ENCODE measurements at places on chromosomes 3 and 15.

DNA sequence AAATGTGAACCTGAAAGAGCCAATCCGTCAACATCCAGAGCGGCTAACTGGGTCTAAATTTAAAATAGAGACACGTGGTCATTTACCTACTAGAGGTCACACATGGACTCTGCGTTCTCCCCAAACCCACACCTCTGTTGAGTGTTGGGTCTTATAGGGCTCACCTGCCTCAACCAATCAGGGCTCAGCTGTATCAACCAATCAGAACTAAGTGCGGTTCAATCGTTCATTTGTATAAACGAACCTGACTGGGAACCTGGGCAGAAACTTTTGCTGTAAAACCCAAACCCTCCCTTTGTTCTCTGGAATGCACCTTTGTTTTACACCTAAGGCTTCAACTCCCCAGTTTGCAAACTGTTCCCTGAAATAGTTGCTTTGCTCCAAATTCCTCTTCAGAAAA is 8.9 kb downstream of the DNAAF4 start:
- no peak for DNase-seq

- no peak for DNase-seq
These were observed 137.3 kb upstream of the UBE2E1 start for GRCh38 chr3:23668430-23668904.

DNA sequence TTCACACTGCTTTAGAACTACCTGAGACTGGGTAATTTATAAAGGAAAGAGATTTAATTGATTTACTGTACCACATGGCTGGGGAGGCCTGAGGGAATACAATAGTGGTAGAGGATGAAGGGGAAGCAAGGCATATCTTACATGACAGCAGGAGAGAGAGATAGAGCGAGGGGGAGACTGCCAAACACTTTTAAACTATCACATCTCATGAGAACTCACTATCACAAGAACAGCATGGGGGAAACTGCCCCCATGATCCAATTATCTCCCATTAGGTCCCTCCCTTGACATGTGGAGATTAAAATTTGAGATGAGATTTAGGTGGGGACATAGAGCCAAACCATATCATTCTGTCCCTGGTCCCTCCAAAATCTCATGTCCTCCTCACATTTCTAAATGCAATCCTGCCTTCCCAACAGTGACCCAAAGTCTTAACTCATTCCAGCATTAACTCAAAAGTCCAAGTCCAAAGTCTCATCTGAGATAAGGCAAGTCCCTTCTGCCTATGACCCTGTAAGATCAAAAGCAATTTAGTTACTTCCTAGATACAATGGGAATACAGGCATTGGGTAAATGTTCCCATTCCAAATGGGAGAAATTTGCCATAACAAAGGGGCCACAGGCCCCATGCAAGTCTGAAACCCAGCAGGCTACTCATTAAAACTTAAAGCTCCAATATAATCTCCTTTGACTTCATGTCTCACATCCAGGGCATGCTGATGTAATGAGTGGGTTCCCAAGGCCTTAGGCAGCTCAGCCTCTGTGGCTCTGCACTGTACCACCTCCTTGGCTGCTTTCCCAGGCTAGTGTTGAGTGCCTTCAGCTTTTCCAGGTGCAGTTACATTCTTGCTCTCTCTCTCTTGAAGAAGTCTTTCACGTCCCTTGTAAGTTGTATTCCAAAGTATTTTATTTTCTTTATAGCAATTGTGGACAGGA is 481.7 kb upstream of the TGFBR2 start:
- no peak for DNase-seq

GRCh38 chr15:88844749-88845386 is 41.6 kb downstream of the ACAN start:
- DNase-seq, result no peak

- DNase-seq, result no peak
These were observed 10.8 kb downstream of the CACNA2D3 start for GRCh38 chr3:54133196-54133595.

DNA sequence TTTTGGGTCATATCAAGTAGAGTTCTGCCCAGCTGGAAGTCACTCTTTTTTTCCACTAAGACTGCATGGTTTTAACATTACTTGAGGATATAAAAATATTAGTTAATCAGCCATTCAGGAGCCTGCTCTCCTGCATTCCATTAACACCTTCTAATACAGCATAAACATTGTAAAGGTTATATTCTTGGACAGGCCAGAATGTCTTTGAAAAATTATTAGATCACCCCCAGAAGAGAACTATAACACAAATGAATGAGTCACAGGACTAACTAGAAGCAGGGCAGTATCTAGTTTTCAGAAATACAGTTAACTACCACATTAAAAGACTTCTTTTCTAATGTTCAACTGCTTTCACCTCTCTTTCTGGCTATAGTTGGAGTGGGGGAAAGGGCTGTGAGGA is 80.9 kb downstream of the THBS1 start:
- no peak for DNase-seq

DNA sequence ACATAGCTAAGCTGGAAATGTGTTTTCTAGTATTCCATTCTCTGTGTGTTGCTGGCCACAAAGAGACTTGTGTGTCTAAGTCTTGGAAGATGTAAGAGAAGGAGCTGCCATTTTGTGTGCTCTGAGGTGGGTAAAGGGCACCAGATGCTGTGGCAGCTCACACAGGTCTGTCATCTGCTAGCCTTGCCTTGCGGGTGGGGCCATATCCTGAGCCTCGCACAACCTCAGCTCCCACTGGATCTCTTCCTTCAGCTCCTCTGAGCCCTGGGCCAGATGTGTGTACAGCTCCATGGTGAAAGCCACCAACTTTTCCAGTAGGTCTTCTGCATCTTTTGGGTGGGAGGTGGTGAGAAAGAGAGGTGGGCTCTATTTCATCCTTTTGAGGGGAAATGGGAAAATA is 6.7 kb upstream of the TMC3 start:
- no peak for DNase-seq

GRCh38 chr3:45441584-45442310 is 53.4 kb downstream of the LARS2 start:
- no peak for DNase-seq

DNA sequence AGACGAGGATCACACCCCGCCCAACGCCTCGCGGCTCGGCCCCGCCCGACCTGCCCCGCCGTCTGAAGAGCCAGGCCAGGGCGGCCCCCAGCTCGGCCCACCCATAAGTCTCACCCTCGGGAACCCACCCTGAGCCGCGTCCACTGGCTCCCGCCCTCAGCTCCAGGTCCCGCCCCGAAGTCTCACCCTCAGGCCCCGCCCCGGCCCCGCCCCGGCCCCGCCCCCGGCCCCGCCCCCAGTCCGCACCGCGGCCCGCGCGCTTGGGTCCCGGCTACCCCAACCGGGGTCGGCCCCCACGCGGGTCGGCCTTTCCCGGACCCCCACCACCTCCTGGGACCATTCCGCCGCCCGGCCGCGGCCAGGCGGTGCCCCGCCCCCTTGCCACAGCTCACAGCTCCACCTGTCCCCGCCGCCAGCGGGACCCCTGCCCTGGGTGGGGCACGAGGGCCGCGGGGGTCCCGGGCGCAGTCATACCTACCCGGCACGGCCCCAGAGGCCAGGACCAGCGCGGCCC is 489 bp downstream of the CSPG5 start:
- DNase-seq, result peak; percentile 78

DNA sequence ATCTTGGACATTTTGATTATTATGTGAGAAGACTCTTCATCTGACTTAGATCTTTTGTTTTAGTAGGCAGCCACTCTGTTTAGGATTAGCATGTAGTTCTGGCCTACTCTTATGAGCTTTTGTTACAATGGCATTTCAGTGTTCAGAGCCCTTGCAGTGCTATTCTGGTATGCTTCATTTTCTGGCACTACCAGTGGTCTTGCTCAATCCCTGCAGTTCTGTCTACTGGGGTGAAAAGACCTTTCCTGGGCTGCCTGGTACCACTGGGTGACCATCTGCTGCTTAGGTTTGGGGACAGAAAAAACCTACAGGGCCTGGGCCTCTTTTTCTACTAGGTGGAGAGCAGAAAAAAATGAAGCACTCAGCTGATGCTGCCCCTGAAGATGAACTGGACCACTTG is 42.5 kb downstream of the IL16 start:
- DNase-seq, result no peak

DNA sequence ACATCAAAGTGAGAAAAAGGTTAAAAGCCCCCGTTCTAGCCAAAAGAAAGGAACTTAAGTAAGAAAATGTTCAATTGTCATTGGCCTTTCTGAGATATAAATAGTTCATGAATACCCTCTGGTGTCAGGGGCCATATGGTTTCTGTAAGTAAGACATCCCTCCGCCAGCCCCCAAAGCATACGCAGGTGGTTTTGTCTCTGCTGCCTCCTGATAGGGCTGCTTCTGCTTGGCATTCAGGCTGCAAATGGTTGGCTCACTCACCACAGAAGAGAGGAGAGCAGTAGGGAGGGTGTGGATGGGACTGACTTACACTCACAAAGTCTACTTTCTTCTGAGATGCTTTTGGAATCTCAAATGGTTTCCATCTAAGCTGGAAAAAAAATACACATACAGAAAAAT is 29.8 kb downstream of the HGD start:
- no peak for DNase-seq

DNA sequence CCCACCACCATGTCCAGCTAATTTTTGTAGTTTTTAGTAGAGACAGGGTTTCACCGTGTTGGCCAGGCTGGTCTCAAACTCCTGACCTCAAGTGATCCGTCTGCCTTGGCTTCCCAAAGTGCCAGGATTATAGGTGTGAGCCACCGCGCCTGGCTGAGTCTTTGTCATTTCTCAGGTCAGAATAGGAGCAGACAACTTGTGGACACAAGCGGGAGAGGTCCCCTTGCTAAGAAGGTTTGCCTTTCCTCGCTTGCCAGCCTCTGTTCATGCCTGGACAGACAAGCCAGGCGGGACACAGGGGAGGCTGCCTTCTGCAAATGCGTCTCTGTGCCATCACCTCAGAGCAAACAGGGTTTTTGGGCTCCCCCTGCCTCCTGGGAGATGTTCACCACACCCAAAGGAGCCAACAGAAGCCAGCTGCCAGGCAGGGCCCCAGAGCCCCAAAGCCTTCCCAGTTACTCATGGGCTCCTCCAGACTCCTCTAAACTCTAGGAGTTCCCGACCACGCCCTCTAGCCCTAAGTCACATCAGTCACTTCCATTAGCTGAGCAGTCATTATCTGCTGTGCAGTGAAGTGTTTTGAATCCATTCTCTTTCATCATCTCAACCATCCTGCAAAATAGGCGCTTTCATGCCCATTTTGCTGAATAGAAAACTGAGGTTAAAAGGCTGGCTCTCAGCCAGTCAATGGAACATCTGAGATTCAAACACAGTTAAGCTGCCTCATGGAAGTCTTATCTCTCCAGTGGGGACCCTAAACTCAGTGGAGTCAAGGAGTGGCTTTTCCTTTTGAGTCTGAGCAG is 245.0 kb downstream of the UACA start:
- DNase-seq, result no peak

- DNase-seq, result no peak
These were observed 65.3 kb upstream of the PSMD6 start for GRCh38 chr3:64088408-64089205.
